ENCODE measurements at places on chromosomes 5 and 9.

DNA sequence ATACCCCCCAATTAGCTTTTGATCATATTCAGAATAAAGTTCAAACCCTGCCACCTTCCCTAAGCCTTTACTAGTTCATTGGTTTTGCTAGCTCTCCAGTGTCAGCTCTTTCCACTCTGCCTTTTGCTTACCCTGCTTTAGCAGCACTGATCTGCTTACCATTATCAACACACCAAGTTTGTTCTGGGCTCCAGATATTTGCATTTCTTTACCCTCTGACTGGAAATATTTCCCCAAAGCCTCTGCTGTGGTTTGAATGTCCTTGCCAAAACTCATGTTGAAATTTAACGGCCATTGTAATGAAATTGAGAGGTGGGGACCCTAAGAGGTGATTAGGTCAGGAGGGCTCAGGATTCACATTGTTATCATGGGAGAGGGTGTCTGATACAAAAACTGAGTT lies 99.5 kb downstream of the GCNT1 start:
- DNase-seq: peak; percentile 37

DNA sequence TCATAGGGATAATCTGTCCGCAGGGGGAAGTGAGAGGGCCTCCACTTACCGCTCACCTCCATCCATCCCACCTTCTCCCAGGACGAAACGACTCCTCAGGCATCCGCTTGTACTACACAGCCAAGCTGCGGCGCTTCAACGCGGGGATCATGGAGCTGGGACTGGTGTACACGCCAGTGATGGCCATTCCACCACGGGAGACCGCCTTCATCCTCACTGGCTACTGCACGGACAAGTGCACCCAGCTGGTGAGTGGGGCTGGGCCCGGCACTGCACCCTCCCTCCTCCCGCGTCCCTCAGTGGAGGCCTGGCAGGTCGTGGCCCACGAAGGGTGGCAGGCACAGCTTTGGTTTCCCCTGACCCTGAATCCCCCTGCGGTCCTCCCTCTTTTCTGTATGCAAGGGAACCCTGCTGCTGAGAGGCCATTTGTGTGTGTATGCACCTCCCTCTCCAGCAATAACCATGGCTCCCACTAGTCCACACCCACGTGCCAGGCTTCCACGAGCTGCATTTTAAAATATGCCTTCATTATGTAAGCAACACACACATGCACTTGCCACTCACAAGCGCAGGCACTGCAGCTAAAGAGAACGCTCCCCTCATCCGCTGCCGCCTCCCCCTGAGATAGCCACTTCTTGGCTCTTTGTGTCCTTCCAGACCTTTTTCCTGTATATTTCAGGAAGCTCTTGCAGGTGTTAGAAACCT lies 11.8 kb downstream of the DBH start:
- DNase-seq: no peak

- no peak for DNase-seq
Measured at GRCh38 chr5:115532517-115532916, 12.1 kb downstream of the FEM1C start.

- DNase-seq: peak; percentile 13
Measured at GRCh38 chr5:171957591-171958251, 48.7 kb downstream of the FBXW11 start.

- no peak for DNase-seq
Measured at GRCh38 chr9:7906783-7907550, 107.4 kb upstream of the DMAC1 start.
